ENCODE measurements at places on chromosomes 2 and 18. TPM values are rescaled to one million over a fixed set of nuclear protein-coding genes. Genes with fewer than 3 reads are reported as not detected.

DNA sequence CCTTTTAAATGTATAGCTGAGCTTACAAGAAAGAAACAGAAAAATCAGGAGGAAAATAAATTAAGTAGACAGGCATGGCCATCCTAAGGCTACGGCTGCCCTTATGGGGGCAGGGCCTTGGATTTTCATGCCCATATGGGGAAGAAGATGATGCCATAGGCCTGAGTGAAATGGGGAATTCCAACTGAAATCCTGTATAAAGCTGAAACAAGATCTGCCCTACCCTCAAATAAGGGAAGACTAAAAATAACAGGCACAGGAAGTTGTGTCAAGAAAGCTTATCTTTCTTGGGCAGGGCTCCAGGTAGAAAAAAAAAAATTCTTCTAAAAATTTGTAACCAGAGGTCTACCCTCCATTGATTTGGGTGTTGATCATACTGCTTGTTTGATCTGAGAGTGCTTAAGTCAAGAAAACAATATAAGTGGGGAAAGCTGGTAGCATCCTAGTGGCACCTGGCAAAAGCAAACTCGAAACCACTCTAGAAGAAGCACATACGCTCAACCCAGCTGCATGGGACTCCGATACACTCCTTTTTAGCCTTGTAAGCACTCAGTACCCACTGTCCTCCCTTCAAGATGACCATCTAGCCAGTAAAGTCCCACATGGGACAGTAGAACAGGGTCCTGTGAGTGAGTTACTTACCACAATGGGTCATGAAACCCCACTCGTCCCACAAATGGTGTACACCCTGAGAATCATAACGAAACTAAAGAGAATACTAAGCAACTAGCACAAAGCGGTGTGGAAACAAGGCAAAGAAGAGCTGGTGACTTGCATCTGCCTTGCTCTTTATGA is 22.3 kb downstream of the DNAH7 start:
- no peak for DNase-seq

GRCh38 chr2:237156857-237157779 is 71.4 kb downstream of the COPS8 start:
- DNase-seq = no peak

DNA sequence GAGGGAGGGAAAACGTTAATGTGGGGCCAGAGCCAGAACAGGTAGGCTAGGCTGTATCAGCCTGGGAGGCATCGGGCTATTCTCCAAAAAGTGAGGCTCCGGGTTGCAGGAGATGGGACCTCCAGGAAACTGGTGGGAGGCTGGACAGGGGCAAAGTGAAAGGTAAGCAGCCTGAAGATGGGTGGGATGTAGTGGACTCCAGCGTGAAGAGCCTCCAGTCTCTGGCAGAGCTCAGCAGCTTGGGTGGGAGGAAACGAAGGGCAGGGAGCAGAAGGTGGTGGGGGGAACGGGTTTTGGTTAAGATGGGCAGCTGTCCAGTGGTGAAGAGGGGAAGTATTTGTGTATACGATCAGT is 3.1 kb upstream of the EMX1 start:
- DNase-seq = no peak

GRCh38 chr18:26438980-26439379 is 109.4 kb downstream of the KCTD1 start:
- no peak for DNase-seq

DNA sequence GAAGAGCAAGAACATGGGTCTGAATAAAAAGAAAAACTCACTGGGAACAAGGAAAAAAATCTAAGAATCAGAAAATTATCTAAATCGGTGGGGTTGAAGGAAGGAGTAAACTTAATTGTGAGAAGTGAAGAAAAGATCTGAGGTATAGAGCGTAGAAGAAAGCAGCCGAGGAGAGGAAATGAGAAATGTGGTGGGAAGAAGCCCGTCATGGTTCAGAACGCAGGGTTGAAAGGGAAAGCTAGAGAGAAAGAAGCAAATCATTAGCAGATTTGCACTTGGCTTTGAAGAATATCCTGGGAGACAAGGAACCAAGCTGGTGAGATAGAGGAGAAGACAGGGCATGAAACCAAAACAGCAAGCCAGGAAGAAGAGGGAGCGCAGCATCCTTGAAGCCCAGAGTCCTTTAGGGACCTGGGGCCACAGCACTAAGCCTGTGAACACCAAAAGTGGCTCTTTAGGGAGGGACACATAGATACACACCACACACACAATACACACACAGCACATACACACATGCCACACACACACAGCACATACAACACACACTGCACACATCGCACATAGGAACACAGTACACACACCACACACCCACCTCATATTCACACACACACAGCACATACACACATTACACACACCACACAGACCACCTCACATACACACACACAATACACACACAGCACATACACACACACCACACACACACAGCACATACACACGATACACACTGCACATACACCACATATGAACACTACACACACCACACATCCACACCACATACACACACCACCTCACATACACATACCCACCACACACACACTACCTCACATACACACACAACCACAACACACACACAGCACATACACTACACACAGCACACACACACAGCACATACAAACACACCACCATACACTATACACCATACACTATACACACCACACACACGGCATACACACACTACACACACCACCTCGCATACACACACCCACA is 274.6 kb downstream of the ETAA1 start:
- no peak for DNase-seq

DNA sequence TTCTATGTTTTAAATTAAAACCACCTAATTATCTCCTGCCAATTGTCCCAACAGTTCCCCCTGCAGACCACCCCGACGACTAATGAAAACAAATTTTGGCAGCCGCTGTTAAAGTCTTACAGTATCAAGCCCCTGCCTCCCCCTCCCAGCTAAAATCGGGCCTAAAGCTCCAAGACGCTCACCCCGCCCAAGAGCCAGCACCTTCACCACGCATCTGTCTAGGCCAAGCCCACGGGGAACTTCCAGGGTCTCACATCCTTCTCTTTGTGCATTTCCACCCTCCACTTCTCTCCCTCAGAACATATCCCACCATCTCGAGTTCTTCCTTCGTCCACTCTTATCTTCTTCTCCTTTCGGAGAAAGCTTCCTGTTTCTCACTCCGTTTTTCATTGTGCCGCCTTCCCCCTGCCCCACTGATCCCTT is 445 bp downstream of the PRPF40A start:
- peak; percentile 51 for DNase-seq

DNA sequence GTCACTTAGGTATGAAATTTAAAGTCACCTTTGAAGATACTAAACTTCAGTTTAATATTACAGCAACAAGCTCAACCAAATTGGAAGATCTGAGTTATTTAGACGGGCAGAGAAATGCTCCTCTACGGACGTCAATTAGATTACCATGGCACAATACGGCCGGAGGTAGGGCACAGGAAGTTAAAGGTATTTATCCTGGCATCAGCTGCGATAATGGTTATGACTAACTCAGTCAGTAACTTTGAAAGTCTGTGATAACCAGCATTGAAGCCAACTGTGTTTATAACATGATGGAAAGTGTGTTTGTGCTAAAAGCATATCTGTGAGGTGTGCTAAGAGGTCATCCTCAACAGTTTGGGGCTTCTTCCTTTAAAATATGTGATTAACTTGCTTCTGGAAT is 117.3 kb downstream of the WDSUB1 start:
- no peak for DNase-seq

GRCh38 chr18:32906506-32907310 is 133.9 kb upstream of the KLHL14 start:
- no peak for DNase-seq

- no peak for DNase-seq
Measured at GRCh38 chr2:18519914-18520450, 40.5 kb downstream of the RDH14 start.

- no peak for DNase-seq
Measured at GRCh38 chr2:200689115-200689514, 103.3 kb downstream of the AOX1 start.

- DNase-seq = no peak
Measured at GRCh38 chr2:149645391-149645790, 57.8 kb upstream of the MMADHC start.

POTEE gene
- 0.61 TPM for total RNA-seq

SP140 gene
- total RNA-seq = 78.3 TPM

EPHA4 gene
- total RNA-seq = 2.3 TPM
